HFF-Myc (cell line): ENCODE measurements at places on chromosomes 6 and 20.

- no peak for DNase-seq
Measured at GRCh38 chr6:110656492-110656891, 158.8 kb downstream of the CDK19 start.

GRCh38 chr6:33895296-33895695 is 91.5 kb upstream of the MLN start:
- no peak for DNase-seq

- DNase-seq, result no peak
Measured at GRCh38 chr6:15936503-15936902, 192.4 kb upstream of the MYLIP start.

- DNase-seq, result no peak
Measured at GRCh38 chr20:24662752-24663365, 193.4 kb downstream of the SYNDIG1 start.

DNA sequence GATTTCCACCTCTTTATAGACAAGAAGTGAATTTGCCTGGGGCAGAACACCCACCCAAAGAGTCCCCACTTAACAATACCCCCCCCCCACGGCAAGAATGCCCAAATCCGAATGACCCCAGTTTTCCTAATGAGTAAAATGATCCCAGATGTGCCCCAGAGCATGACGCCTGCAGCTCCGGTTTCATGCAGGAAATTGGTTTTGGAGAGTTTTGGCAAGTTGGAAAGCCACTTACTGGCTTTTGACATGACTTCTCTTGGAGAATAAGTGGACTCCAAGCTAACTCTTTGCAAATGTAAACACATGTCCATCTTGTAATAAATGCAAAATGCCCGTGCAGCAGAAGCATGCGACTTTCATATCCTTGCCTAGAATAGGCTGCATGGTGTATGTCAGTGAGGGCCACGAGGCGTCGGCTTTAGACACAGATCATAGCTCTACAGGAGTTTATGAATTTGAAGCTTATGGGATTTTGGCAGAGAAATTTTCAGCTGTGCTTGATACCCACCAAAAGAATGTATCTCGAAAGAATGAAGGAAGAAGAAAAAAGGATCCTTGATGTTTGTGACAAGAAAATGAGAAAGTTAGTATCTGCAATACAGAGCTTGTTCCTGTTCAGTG is 24.2 kb downstream of the EDN3 start:
- DNase-seq, result no peak
